NCI-H1105 (cell line): ENCODE measurements at places on chromosomes 5 and 9.

- DNase-seq, result no peak
Observed at GRCh38 chr9:37413311-37413710, 9.2 kb upstream of the GRHPR start.

DNA sequence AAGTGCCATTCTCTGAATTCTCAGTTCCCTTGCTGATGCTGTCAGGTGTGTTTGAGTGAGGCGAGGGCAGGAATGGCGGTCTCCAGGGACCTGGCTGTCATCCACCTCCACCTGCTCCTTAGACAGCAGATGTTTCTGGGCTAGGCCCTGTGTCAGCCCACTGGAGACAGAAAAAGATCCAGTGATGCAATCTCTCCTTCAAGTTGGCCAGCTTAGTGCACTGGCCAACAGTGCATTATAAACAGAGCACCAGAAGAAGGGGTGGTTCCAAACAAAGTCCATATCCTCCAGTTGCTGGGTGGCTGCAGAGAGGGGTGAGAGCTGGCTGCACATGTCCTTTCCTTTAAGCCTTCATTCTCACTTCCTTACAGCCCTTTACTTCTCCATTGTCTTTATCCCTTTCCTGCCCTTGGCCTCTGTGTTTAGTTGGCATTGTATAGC is 26.5 kb downstream of the NANS start:
- DNase-seq, result no peak

- no peak for DNase-seq
Observed at GRCh38 chr5:168176251-168176650, 115.2 kb upstream of the WWC1 start.

GRCh38 chr5:96503501-96504236 is 70.6 kb upstream of the PCSK1 start:
- no peak for DNase-seq

DNA sequence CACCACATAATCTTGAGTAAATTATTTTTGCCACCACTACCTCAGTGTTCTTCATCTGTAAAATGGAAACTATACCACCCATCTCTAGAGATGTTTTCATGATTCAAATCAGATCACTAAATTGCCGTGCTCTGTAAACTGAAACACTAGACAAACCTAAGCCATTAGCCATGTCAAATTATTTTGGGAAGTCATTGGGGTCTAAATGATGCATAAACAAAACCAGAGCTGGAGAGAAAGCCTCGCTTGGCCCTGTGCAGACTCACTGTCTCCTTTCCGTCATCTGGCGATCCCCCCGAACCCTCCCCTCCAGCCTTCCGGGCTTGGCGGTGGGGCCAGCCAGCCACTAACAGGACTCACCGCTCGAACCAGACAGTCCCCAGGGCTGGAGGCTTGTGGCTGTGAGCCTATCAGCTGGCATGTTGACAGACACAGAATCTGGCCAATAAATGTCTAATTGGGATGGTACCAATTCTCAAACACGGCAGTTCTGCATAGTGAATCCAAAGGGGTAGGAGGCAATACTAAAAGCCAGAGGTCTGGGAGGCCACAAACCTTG is 256.5 kb downstream of the SEC61B start:
- no peak for DNase-seq

DNA sequence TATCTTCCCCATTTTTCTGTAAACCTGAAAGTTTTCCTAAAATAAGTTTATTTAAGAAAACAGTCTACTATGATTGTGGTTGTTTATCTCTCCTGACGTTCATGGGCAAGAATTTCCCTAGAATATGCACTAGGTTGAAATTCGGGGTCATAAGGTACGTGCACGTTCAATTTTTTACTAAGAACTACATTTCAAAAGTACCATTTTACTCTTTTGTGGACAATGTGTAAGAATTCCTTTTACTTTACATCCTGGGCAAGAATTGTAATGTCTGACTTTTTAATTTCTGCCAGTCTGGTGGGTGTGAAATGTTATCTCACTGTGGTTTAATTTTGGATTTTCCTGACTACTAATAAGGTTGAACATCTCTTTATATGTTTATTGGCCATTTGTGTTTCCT is 12.4 kb downstream of the IL5 start:
- DNase-seq, result no peak

DNA sequence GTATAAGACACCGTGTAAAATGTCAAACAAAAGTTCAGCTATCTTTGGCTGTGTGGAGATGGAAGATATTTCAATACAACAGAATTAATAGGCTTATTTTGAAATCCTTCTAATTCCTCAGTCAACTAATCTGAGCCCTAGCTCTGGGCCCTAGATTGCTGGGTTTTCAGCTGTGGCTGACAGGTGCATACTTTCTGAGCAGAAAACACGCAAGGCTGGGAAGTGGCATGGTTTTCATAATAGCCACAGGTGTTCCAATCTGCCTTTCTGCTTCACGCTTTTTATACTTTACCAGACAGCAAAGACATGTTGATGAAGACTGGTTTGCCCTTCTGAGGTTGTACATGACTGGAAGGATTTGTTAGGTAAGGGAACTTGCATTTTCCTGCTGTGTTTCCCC is 20.7 kb upstream of the XPA start:
- no peak for DNase-seq

DNA sequence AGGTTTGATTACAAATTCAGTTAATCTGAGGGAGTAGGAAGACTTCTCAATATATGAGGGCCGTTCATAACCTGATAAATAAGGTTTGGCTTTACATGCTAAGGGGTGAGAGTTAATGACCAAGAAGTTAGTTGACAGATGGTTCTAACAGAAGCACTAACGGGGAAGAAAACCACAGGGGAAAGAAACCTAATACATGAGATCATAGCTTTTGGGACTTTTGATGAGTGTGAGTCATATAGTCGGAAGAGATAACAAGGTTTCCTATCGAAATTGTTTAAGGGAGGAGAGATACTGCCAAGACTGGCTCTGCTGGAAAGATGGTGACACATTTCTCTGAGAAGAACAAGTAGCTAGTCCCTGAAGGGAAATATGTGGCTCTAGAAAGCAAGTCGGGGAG is 140.1 kb downstream of the COX7C start:
- no peak for DNase-seq

DNA sequence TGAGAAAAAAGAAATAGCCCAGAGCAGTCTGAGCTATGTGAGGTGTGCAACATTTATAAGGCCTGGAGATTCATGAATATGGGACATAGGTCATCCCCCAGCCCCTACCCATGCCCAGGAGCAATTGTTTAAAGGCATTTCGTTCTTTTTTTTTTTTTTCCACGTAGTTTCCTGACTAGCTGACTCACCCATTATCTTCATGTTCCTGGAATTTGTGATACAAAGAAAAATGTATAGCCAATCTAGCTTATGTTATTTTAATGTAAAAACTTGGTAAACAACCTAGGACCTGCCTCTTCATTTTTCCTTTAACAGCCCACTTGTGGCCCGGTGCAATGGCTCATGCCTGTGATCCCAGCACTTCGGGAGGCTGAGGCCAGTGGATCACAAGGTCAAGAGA is 81.3 kb downstream of the OSTF1 start:
- no peak for DNase-seq

- DNase-seq, result no peak
Observed at GRCh38 chr5:167295681-167296005, 995.8 kb upstream of the WWC1 start.

DNA sequence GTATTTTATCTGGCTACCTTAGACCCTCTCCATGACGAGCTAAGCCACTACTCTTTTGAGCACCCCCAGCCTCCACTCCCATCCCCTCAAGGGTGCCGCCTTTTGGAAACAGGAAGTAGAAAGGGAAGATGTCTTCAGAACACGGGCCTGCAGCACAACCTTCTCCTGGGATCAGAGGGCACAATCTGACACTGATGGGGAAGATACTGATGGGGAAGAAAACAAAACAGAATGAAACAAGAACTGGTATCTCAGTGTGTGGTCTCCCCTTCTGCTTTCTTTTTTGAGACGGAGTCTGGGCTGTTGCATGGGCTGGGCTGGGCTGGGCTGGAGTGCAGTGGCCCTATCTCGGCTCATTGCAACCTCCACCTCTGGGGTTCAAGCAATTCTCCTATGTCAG is 539.7 kb upstream of the DAP start:
- no peak for DNase-seq
